Hematopoietic multipotent progenitor cell treated with erythropoietin and hydrocortisone succinate and interleukin-3 and kit ligand, for 15 days (in vitro differentiated cells): ENCODE measurements at places on chromosomes 2 and 18.

GRCh38 chr18:61606068-61606660, 272.9 kb downstream of the CDH20 start:
- no peak for DNase-seq

DNA sequence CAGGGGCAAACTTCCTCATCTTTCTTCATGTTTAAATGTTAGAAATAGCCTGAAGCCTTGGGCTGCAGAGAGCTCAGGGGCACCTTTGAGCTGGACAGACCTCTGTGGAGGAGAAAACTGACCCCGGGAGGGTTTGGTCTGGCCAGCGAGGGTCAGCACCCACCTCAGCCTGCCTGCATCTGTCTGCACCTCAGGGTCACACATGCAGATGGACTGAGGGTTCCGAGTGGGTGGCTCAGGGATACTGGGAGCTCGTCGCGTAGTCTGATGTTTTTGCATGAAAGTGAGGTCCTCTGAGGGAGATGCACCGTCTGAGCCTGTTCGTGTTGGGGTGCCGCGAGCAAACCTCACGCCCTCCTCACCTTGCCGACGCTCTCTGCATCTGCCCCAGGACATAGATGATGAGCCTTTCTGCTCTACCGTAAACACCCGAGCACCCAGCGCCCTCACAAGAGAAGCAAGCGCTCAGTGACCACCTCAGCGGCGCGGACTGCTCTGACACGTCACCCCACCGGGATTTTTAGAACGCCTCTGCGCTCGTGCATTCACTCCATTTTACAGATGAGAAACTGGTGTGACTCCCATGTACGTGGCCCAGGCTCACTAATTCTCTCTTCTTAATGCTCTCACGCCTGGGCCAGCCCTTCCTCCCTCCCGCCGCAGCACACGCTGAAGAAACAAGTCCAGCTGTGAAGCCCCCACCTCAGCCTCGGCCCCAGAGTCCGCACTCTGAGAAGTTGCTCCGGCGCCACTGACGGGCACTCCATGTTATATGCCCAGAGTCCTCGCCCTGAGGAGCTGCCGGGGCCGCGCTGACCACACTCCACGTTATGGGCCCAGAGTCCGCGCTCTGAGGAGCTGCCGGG, 9.5 kb downstream of the KCNG2 start:
- DNase-seq = no peak

DNA sequence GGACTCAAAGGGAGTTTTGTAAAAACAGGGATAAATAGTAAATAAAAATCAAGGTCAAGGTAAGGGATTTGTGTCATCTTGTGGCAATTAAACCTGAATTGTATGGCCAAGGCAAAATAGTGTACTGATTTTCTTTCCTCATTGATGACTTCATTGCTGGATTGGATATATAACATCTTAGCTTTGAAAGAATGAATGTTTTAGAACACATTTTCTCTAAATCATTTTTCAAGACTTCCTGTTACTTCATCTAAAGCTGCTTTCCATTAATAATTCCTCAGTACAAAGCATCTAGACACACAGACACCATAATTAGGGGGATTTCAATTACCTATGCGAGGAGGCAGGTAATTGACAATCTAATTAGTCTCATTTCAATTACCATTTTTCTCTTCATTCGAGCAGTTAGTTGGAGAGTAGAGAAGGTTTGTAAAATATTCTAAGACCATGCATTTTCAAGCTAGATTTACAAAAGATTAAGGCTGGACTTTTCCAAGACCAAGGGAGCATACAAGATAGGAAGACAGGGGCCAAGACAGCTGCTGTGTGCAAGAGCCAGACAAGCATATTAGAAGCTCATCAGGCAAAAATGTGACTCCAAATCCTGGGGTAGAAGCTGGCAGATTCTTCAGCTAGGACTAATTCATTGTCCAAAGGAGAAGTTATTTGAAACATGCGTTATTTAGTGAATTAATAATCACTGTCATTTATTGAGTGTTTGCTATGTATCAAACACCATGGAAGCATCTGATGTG, 253.6 kb downstream of the EPHA4 start:
- no peak for DNase-seq

GRCh38 chr18:11671156-11671555, 17.9 kb upstream of the GNAL start:
- no peak for DNase-seq

- DNase-seq = peak; percentile 78
Measured at GRCh38 chr18:12491611-12492435, 84.1 kb downstream of the PRELID3A start.

DNA sequence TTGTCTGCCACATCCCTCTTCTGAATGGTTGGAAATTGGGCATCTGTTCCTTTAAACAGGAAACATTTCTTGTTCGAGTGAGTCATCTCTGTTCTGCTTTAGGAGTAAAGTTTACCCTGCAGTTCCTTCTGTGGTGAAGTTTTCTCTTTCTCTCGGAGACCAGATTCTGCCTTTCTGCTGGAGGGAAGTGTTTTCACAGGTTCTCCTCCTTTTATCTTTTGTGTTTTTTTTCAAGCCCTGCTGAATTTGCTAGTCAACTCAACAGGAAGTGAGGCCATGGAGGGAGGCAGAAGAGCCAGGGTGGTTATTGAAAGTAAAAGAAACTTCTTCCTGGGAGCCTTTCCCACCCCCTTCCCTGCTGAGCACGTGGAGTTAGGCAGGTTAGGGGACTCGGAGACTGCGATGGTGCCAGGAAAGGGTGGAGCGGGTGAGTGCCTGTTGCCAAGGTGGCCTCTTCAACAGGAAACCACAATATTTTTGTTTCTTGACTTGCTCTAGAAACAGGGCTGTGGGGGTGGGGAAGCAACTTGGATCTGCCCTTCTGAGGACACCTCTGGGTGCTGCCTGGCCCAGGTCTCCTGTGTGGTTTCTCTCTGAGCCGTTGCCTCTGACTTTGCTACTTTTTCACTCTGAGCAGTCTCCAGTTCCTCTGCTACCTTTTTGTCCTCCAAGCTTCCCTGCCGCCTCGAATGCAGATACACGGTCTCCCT, 2.2 kb upstream of the CASP8 start:
- DNase-seq = peak; percentile 46

DNA sequence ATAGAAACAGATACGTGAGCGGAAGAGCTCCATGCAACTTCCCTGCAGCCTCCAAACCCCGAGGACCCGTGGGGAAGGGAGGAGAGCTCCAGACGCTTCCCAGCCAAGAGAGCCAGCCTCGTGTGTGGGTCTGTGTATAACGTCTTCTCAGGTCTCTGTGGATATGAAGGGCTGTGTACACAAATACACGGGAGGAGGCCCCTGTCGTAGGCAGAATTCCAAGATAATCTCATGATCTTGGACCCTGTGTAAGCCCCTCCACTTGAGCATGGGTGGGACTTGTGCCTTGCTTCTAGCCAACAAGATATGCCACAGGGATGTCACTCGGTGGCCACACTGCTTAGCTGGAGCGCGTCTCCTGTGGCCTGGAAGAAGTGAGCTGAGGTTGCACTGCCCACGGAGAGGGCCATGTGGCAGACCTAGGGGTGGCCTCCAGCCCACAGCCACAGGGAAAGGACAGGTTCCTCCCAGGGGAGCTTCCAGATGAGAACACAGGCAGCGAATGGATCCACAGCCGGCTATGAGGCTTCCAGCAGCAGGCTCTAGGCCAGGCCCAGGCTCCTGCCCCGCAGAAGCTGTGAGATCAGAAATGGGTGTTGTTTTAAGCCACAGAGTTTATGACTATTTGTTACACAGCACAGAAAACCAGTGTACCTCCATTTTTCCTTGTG, 15.6 kb upstream of the KLF11 start:
- DNase-seq = no peak
